Right renal pelvis (tissue), 4 donors: ENCODE measurements at places on chromosomes 6 and 20. TPM values are rescaled to one million over a fixed set of nuclear protein-coding genes. Genes with fewer than 3 reads are reported as not detected.

CST2 gene
- not detected for polyA plus RNA-seq

CDC5L gene
- 44.0 TPM for polyA plus RNA-seq

BTN1A1 gene
- polyA plus RNA-seq: 0.11 TPM

HCK gene
- 2.9 TPM for polyA plus RNA-seq

C6orf141 gene
- polyA plus RNA-seq: 0.57 TPM

OPN5 gene
- polyA plus RNA-seq: 0.68 TPM

GRCh38 chr6:125807293-125807692 lies 16.5 kb downstream of the NCOA7 start:
- DNase-seq: no peak

DNA sequence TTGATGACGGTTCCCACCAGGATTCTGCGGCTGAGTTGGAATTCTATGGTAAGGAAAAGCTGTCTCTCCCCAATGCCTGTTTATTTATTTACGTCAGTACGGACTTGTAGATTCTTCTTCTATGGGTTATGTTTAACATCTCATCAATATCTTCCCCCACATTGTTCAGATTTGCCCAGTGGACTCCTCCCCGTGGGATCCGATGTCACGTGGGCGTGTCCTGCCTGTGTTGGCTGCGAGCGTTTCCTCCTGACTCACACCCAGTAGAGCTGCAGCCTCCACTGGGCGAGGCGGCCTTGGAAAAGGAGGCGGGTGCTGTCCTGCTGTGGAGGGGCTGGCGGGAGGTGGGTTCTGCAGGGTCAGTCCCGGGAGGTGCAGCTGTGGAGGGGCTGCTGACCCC lies 46.8 kb upstream of the SLCO4A1 start:
- DNase-seq: no peak

GRCh38 chr6:132089173-132089572 lies 138.0 kb upstream of the CCN2 start:
- no peak for DNase-seq

GRCh38 chr6:106149472-106150069 lies 63.4 kb downstream of the PRDM1 start:
- no peak for DNase-seq

- DNase-seq: no peak
These were observed 146.5 kb downstream of the EDN1 start for GRCh38 chr6:12436683-12437082.

- DNase-seq: no peak
These were observed 167.4 kb upstream of the THBS2 start for GRCh38 chr6:169420912-169421543.

DNA sequence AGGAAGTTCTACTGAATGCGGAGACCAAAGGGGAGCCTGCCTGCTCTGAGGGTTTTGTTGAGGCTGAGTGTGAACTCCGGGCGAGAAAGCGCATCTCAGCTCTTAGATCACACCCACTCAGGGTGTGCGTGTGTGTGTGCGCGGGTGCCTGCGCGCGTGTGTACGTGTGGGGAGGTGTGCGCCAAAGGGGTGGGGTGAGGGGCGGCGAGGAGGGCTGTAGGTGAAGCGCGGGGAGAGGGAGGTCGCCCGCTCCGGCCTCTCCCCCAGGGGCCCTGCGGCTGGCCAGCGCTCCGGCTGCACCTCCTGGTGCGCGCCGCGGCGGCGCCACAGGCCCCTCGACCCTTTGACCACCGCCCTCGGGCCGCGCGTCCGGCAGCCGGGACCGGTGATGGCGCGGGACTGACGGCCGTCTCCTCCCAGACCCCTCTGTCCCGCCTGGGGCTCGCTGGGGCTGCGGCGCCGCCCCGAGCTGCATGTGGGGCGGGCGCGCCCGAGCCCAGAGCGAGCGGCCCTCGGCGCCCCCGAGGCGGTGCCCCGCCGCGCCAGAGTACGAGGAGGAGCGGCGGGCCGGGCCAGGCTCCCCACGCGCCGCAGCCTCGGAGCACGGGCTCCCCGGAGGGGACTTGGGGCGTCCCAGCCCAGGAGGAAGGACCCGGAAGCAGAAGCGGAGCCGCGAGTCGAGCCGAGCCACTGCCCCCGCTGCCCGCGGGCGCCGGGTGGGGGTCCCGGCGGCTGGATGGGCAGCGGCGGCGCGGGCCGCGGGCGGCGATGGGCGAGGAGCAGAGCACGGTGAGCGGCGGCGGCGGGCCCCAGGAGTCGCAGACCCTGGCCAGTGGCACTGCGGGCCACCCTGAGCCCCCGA lies at the start of gene RNF217:
TSS of gene RNF217 (plus strand) at position 661 of the 862 bp plus-strand sequence. CDS start at position 769, 108 bp downstream.
- no peak for DNase-seq

DNA sequence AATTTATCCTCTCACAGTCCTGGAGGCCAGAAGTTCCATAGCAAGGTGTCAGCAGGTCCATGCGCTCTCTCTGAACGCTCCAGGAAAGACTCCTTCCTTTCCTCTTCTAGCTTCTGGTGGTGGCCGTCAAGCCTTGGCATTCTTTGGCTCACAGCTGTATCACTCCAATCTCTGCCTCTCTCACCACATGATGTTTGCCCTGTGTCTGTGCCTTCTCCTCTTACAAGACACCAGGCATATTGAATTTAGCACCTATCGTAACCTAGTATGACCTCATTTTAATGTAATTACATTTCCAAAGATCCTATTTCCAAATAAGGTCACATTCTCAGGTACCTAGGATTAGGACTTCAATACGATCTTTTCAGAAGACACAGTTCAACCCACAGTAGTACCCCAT lies 428.5 kb downstream of the CD83 start:
- no peak for DNase-seq

- no peak for DNase-seq
These were observed 631.1 kb downstream of the COL12A1 start for GRCh38 chr6:74574794-74575193.

DNA sequence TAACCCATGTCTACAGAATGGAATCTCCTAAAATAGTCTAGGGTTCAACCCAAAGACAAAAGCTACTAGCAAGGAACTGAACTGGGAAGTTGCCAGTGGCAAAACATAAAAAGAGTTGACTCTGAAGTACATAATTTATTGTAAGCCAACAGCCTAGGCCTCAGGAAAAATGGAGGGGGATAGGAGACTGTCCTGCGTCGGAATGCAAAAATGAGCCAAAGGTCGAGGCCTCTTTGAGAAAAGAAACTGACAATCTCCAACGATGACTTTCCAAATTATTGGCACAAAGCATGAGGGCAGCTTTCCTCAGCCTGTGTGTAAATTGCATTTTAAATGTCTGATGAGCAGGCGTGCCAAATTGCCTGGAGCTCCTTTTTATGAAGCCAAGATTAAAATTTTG lies 2.1 kb downstream of the COL12A1 start:
- no peak for DNase-seq

DNA sequence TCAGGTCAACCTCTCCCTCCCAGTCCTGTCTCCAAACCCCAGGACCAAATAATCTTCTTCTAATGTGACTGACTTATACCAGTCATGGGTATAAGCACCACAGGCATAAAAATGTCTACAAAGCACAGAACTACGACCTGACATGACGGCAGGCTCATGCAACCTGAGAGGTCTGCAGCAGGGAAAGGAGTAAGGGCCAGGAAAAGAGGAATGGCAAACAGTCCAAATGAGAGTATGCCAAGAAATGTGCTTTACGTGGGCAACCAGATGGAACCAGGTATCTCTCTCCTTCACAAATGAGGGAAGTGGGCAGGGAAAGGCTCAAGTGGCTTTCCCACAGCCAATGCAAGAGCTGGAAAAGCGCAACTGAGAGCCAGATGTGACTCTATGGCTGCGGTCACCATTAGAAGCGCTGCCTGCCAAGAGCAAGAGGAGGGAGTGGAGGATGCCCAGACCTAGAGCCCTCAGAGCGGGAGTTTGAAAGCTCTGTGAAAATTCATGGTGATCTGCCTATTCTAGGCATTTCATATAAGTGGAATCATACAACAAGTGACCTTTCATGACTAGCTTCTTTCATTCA lies 6.0 kb downstream of the APMAP start:
- no peak for DNase-seq

DNA sequence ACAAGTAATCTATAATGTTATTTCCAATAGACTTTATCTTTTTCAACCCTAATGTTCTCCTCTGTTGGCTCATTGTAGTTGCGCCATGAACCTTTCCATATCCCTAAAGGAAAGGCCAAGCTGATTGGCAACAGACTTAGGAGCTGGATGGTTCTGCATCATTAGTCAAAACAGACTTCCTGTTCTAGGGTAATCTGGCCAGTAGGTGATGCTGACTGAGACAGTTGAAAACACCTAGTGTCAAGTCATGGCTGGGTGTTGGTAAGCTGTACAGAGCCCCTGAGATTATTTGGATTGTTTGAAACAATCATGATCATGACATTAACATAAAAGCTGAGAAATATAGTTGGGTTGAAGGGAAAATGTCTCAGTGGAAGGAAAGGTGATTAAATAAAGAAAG lies 231.4 kb downstream of the PHACTR1 start:
- no peak for DNase-seq

- no peak for DNase-seq
These were observed 133.0 kb downstream of the GPX5 start for GRCh38 chr6:28658475-28659249.

DNA sequence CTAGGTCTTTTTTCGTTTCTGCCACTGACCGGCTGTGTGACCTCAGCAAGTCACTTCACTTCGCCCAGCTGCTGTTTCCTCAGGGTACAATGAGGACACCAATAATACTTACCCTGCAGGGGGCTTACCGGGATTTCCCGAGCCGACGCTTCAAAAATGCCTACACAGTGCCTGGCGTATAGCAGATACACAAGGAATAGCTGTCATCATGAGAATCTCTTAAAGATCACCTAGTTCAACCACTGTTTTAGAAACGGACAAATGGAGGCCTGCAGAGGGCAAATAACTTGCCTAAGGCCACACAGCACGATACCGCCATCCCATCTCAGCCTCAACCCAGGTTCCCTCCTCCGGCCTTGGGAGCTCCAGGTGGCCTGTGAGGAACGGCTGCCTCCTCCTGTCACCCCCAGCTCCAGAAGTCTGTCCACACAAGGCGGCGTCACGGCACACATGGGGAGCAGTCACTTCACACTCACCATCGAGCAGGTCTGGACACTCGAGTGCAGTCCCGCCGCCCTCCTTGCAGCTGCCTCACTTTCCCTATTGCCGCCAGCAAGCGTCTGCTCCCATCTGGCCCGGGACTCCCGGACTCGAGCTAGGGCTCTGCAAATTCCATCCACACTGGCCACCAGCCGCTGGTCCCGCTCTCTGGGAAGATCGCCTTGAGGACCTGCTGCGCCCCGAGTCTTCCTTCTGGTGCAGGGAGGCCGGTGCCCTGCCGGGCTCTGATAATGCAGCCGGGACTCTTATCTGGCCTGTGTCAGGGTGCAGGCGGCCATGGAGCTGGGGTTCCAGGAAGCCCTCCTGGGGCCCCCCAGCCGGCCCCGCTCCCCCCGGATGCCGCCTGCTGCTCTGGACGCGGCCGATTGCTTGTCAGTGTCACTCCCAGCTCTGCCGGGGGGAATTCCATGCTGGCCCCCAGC lies at the start of gene RIPOR3:
TSS of gene RIPOR3 (minus strand) at position 893 of the 923 bp plus-strand sequence. CDS start at position 479, 414 bp downstream.
- DNase-seq: no peak

DNA sequence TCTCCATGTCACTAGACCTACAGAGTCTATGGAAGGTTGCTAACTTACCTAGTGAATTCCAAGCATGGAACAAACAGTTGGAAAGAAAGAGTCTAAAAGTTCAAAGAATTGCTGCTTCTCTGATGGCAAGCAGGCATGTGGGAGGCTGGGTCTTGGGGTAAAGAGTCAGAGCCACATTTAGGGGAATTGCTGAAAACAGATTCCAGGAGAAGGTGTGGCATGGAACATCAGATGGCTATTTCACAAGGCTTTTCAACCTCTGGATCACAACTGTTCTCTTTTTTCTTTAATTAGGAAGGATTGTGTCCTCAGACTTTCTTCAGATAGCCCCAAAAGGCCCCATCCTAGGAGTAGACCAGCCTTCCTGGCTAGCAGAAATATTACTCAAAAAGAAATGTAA lies 601.5 kb downstream of the MAFB start:
- DNase-seq: no peak

- no peak for DNase-seq
These were observed 207.2 kb downstream of the PHACTR1 start for GRCh38 chr6:12923644-12924235.

DNA sequence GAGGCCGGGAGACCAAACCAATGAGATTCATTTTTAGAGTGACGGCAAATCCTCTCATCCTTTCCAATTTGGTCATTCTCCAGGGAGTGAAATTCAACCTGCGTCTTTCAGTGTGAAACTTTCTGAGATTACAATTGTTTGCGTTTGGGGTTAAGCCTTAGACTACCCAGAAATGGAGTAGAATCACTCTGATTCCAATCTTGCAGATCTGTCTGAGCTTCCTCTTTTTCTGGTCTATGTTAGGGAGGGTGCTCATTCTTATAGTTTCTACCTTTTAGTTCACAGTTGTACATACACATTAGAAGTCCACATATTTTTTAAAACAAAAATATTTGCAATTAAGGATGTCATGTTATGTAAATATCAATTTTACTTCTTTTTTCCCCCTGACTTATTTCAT lies 183.0 kb upstream of the PHACTR1 start:
- no peak for DNase-seq

DNA sequence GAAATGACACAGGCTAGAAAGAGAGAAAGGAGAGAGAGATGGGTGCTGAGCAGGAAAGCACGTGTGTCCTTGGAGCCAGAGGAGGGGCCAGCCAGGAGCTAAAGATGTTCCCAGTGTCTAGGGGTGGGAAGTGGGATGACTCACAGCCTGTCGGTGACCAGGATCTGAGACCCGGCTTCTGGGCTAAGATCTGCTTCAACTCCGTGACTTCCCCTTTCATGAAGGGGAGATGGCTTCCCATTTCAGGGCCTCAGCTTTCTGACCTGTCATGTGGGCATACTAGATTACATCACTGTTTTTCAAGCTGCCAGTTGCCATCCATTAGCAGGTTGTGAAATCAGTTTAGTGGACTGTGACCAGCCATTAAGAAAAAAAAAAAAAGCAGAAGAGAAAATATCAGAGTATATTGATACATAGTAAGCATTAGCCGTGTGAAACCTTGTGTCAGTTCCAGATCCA lies 5.4 kb downstream of the TGM3 start:
- no peak for DNase-seq

DNA sequence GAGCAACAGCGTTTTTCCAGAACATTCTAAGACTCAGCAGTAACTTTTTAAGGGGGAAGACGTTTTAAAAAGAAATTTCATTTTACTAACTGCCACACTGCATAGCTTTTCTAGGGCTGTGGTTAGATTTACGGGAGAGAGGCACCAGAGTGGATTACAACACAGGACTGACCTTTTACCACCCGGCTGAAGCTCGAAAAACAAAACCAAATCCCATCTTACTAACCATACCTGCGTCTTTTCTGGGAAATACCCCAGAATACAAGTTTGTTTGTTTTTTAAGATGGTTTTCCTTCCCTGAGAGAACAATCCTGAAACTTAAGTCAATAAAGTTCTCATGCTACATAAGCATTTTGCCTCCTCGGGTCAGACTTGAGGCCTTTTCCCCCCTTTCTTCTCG lies 209.3 kb upstream of the SOX4 start:
- no peak for DNase-seq

- no peak for DNase-seq
These were observed 200.5 kb upstream of the CDYL start for GRCh38 chr6:4575714-4576113.

- no peak for DNase-seq
These were observed 38.2 kb downstream of the FAM184A start for GRCh38 chr6:119040229-119040628.
